Cardiac septum (tissue), 1 donor: ENCODE measurements at places on chromosomes 4 and X. TPM values are rescaled to one million over a fixed set of nuclear protein-coding genes. Genes with fewer than 3 reads are reported as not detected.

- DNase-seq: no peak
Measured at GRCh38 chr4:10640561-10641201, 43.9 kb downstream of the CLNK start.

DNA sequence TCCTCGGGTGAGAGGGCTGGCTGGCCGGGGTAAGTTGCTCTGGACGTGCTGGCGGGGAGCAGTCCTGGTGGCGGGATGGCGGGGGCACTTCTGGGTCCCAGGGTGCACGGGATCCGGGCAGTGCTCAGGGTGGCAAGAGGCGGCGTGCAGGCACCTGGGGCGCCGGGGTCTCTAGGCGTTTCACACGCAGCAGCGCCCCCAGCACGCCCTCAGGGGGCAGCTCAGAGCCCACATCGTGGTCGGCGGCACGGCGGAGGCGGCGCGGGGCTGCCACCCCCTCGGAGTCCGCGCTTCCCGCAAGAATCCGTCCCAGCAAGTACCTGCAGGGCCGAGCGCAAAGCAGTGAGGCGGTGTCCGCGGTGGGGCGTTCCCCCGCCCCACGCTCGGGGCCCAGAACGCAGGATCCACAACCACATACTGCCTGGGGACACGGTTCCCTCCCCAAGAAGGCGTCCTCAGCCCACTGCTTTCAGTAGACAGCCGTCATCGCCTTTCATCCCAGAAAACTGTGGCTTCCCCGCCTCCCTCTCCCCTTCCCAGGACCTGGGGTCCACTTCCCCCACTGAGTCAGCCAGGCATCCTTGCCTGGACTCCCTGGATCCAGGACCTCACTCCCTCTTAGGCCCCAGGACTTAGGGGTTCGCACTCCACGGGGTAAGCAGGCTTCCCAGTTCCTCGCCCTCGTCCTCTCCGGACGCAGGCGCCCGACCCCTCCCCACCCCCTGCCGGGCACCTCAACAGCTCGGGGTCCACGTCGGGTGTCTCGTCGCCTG, 4.1 kb downstream of the PCSK1N start:
- DNase-seq: no peak

Gene VEGFC
- total RNA-seq: 15.0 TPM

- DNase-seq: no peak
Measured at GRCh38 chrX:18885328-18886004, 98.4 kb downstream of the PHKA2 start.

DNA sequence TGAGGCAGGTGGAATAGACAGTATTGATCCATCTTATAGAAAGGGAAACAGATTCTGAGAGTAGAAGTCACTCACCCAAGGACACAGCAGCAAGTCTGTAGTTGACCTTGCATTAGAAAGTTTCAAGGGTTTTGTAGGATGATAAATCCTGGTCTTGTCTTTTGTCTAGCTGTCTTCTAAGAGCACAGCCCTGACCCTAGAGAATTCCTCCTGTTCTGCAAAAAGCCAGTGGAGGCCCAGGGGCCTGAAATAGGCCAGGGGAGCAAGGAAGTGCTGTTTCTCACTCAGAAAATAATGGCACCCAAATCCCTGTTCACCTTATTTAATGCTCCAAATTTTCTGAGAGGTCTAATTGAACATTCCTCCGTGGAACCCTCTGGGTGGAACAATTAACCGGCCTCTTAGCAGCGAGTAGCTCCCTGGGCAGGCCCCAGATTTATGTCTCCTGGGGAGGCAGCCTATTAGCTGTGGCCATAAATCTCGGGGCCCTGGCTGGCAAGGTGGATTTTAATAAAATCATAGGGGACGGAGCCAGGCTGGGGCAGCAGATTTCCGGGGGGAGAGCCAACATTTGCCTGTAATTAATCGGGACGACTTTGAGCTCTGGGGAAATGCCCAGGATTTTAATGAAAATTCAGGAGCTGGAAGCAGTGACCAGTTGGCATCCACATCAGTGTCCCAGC, 49.2 kb upstream of the MSX1 start:
- DNase-seq: no peak

Gene TLR6
- 1.2 TPM for total RNA-seq

- no peak for DNase-seq
Measured at GRCh38 chrX:16796298-16796697, 10.0 kb downstream of the TXLNG start.

- no peak for DNase-seq
Measured at GRCh38 chrX:103904301-103904700, 58.1 kb upstream of the TMSB15B start.

DNA sequence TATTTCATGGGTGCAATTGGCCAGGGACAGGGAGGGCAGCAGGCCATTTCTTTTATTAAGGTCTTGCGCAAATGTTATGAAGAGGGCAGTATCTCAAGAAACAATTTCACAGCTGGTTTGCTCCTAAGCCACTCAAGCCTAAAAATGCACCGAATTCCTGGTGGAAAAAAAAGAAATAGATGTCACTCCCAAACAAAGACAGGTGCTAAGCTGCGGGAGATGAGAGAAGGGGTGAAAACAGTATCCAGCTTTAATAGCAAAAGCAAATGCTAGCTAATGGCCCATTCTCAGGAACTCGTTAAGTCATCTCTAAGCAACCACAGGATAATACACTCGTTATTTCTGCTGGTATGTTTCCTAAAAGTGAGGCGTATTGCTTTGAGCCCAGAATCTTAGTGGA, 116.4 kb downstream of the ARX start:
- DNase-seq: no peak

DNA sequence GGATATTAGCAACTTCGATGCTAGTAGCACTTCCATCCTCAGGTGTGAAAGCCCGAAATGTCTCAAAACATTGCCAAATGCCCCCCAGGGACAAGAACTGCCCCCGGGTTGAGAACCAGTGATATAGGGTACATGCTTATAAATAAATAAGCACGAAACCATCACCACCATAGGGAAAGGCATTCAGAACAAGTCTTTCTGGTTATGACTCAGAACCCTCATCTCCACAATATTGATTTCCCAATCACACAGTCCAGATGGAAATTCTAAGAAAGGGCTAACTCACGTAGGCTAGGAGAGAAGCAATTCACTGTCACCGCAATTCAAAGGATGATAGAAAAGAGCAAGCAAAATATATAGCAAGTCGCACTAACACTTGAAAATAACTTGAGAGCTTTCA, 84.8 kb downstream of the ANOS1 start:
- no peak for DNase-seq

Gene FGD1
- 8.0 TPM for total RNA-seq

DNA sequence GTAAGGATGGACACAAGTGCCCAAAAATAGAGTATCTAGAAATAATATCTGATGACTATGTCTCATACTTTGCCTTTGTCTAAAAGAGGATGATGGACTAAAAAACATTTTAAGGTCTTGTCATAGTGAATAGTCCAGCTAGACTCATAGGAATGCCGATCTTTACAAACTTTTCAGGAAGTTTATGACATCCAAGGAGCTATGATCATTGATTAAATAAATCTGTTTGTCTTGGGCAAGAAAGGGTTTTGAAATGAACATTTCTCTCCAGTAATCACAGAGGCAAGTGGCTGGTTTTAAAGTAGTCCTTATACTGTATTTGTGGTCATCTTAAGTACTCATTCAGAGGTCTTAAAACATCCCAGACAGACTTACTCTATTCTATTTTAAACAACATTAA, 109.8 kb downstream of the MAPK10 start:
- no peak for DNase-seq

DNA sequence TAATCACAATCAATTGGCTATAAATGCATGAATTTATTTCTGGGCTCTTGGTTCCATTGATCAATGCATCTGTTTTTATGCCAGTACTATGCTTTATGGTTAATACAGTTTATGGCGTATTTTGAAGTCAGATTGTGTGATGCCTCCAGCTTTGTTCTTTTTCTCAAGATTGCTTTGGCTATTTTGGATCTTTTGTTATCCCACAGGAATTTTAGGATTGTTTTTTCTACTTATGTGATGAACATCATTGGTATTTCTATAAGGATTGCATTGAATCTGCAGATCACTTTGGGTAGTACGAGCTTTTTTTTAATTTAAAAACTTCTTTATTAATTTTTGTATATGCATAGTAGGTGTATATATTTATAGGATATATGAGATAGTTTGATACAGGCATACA, 338.7 kb upstream of the IGFBP7 start:
- DNase-seq: no peak

Gene ERAS
- not detected for total RNA-seq

Gene SPCS3
- total RNA-seq: 115 TPM

Gene ENPEP
- total RNA-seq: 5.3 TPM

DNA sequence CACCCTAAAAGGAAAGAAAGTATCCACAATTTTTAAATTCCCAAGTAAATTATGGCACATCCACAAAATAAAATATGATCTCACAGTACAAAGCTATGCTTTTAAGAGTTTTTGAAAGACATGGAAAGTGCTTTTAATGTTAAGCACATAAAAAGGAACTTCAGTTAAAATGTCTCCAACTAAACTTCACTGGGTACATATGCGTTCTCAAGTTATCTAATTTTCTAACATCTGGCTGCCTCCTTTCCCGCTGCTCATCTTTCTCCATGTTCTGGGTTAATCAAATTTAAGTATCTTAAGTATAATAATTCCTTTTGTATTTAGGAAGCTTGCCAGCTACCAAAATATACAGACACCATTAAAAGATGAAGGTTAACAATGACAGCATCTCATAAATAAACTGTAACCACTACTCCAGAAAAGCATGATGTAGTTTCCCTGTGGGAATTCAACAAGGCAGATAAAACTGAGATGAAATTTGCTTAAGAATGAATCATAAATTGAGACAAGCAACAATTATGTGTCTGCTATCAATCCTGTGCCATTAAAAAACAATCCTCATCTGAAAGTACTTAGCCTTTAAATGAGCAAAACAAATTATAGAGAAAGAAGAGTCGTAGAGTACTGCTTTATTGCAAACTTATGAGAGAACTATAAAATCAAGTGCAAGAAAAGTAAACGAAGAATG, 25.1 kb downstream of the PRSS12 start:
- DNase-seq: no peak

DNA sequence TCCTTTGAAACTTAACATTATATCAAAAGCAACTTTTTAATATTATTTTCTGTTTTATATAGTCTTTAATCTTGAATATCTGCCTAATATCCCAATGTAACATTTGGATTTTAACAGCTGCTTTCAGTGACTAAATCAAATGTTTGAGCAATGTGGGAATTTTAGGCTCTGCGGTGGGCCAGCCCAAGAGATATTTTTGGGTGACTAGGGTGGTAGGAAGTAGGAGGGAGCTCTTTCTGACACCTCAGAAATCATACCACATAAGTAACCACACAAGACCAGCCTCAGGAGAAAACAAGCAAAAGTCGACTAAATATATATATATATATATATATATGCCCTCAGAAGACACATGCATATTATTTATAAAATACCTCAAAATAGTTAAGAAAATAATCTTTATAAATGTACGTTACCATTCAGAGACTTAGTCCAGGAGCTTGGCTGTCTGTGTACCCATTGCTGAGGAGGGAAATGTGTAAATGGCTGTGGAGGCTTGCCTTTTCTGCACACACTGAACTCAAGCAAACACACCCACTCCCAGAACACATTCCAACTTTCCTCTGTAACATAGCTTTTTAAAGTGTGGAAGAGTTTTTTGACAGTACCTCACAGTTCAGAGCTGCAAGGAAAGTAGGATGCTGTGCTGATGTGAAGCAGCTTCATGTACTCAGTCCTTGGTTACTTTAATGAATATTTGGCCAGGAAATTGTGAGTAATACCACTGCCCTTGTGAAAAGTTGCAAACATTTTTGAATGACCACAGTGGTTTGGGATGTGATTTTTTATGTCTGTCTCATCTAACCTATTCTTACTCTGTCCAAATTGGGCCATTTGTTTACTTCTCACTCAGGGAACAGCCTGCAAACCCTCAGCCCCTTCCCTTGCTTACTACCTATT, at the start of gene RTL3:
TSS of gene RTL3 (minus strand) at position 484 of the 900 bp plus-strand sequence. CDS start 908 bp downstream, outside the sequence.
- DNase-seq: no peak

Gene DSPP
- not detected for total RNA-seq

DNA sequence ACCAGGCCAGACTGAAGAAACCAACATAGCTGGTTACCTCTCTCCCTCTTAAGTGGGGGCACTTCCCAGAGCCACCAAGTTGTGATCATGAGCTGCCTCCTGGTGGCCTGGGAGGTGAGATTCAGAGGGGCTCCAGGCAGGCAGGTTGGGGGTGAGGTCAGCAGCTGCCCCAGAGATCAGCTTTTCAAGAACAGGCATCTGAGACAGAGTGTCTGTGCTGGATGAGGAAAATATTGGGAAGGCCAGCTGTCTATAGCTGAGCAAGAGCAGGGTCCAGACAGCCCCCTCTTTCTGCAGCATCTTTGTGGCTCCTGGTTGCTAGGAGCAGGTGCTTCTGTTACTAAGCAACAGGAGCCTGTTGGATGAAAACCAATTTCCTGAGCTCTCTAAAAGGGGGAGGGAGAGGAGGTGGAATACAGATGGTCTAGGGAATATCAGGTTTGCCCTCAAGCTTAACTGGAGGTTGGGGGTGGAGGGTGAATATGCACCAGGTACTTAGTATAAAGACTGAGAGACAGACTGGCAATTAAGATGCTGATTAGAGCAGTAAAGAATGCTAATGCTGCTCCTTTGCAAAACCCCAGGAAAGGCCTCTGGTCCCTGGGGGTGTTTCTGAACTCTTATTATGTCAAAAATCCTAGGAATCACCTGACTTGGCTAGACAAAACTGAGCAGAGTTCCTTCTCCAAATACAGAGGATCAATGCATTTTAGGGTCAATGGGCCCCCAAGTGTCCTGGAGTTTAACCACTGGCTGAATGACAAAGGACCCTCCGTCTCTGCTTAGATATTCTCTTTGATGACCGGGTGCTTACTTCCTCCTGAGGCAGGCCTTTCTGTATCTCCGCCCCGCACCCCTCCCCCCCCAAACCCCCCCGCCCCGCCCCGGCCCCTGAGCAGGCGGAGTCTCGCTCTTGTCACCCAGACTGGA, 21.4 kb downstream of the ZCCHC13 start:
- no peak for DNase-seq

GRCh38 chr4:157806184-157806583, 366.6 kb downstream of the GASK1B start:
- DNase-seq: no peak

DNA sequence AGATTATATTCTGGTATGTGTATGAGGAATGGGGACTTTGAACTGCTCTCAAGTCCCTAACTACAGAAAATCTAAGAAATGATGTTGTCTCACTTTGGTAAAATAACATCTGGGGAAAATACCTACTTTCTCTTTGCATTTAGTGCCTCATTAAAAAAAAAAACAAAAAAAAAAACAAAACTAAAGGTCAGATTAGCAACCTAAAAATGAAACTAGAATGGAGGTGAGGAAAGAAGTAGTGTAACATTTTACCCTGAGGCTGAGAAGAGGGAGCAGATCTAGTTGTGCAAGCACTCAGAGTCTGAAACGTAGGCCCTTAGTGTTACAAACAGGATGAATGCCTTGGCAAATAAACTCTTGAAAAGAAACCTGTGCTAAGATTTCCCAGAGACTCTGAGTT, 56.0 kb downstream of the VGLL1 start:
- no peak for DNase-seq

Gene SMR3B
- total RNA-seq: not detected

GRCh38 chr4:16661813-16662212, 236.6 kb downstream of the LDB2 start:
- no peak for DNase-seq

Gene AREG
- 7.8 TPM for total RNA-seq
